ENCODE measurements at places on chromosomes 5 and 9. TPM values are rescaled to one million over a fixed set of nuclear protein-coding genes. Genes with fewer than 3 reads are reported as not detected.
A peak's percentile ranks its signal among the peaks of the same experiment; 100 is the strongest.

The KIF27 gene
- 4.7 TPM for total RNA-seq

The PGGT1B gene
- total RNA-seq = 72.6 TPM

The GRIN3A gene
- 1.2 TPM for total RNA-seq

The SPINK4 gene
- total RNA-seq = 13.2 TPM

The AHRR gene
- total RNA-seq = 2.0 TPM

The WASHC1 gene
- 21.7 TPM for total RNA-seq

The CDX1 gene
- total RNA-seq = 140 TPM

The PCDHGC4 gene
- total RNA-seq = 1.6 TPM

The PCA3 gene
- not detected for total RNA-seq

The C5orf22 gene
- total RNA-seq = 26.7 TPM

The IFNA21 gene
- total RNA-seq = not detected

DNA sequence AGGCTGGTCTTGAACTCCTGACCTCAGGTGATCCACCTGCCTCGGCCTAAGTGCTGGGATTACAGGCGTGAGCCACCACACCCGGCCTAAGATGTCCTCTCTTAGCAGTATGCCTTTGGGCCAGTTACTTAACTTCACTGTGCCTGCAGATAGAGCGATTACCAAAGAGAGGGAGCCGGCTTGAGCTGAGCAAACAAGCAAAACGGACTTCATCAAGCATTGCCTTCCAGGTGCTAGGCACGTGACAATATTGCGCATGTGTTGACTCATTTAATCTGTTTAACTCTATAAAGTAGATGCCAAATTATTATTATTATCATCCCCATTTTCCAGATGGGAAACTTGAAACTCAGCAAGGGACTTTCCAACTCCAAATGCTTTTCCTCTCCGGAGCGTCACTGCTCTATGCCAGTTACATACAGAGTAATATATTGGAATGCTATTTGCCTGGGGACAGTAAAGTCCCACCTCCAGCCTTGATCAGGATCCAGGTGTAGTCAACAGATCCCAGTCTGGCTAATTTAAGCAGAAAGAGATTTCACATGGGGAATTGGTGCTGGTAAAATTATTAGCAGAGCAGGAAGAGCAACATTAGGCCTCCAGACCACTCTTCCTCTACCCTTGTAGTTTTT, 5.6 kb upstream of the C9orf152 start:
- DNase-seq = no peak

- DNase-seq = no peak
Measured at GRCh38 chr9:17757816-17758215, 178.9 kb downstream of the SH3GL2 start.

DNA sequence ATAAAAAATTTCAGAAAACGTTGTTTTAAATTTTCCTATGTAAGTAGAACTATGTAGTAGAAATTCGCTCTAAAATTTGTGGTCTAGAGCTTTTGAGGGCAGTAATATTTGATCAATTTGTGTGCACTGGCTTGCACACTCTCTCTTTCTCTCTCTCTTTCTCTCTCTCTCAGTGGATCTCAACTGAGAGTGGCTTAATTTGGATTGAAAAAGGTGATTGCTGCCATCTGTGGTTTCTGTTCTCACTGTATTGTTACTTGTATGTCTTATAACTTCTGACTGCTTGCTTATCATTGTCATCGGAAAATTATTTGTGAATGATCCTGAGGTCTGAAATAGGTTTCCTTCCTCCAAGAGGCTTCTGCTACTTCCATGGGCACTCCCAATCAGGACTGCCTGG, 368.2 kb downstream of the KCTD16 start:
- DNase-seq = no peak

DNA sequence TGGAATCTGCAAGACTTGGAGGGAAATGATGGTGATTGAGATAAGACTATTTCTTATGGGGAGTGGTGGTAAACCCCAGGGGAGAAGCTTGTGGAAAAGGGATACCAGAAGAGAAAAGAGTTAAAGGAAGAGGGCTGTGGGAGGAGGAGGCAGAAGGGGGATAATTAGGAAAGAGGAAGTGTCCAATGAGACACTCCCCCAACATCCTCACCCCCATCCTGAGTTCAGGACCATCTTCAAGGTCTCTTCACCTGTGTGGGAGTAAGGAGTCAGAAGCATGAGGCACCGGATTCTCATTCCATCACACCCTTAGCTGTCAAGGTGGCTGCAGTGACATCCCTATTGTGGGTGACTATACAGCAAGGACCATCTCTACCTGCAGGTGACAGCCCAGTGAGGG, 106.6 kb upstream of the POC5 start:
- no peak for DNase-seq

DNA sequence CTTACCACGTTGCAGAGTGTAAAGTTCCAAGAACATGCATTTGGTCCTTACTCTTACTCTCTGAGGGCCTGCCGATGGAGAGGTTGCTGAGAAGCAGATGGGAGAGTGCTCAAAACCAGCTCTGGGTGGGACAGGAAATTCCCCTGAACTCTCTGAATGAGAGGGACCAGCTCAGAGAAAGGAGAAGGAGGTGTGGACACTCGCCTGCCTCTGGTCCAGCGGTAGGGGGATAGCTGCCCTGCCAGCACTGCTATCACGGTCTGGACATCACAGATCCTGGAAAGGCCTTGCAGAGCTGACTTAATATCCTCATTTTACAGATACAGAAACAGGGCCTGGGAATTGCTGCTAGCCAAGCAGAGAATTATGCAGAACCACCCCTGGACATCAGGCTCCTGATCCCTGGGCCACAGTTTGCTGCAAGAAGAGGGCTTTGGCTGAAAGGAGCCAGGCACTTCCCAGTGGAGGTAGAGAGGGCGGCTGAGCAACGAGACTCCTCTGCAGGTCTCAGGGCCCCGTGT, 4.9 kb downstream of the TRAF1 start:
- no peak for DNase-seq

DNA sequence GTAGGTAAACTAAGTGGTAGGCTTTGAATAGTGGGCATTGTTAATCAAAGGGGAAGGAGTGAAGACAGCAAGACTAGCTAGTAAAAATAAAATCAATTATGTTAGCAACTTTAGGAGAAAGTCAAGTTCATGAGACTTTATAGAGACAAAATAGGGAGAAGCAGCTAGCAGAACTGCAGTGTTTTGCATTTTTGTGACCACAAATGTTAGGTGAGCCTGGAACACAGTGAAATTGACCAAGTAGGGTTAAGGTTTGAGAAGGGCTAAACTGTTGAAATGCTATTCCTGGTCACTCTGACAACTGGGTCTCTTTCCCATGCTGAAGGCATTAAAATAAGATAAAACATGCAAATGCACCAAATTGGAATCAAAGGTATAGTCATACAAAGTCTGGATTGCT, 13.0 kb downstream of the SEC61B start:
- no peak for DNase-seq

- no peak for DNase-seq
Measured at GRCh38 chr5:168342151-168342825, 50.8 kb downstream of the WWC1 start.

DNA sequence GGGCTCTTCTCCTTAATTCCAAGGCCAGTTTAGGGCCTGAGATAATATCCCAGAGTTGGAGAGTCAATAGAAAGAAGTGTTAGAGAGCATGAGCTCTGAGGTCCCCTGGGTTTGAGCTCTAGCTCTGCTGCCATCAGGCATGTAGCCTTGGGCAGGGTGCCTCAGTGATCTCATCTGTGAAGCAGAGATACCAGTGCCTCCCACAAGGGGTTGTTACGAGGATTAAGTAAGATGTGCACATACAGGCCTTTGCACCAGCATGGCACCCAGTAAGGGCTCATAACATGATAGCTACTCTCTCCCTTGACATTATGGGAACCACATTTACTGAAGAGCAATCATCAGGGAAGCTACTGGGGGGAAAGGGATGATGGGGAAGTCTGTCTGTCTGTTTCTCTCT, 265.7 kb downstream of the HSPA4 start:
- DNase-seq = no peak

DNA sequence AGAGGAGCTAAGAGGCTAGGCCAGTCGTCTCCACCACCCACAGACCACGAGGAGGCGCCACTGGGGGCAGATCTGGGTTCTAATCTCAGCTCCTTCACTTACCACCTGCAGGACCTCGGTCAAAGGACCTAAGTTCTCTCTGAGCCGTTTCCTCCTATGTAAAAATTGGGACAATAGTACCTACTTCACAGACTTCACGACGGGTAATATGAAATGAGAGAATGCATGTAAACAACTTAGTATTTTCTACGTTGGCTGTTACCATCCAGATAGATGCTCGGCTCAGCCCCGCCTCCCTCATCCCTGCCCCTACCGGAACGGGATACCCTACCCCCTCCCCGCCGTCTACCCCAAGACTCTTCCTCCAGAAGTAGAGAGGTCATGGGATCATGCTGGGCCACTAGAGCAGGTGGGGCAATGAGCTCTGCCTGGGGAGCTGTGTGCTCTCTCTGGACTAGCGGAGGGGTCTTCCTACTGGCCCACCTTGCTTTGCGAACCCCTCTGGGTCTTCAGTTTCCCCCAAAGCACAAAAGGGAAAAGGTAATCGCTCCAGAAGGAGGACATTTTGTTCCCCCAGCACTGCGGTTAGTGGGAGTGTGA, 541 bp downstream of the GNPDA1 start:
- peak; percentile 64 for DNase-seq

DNA sequence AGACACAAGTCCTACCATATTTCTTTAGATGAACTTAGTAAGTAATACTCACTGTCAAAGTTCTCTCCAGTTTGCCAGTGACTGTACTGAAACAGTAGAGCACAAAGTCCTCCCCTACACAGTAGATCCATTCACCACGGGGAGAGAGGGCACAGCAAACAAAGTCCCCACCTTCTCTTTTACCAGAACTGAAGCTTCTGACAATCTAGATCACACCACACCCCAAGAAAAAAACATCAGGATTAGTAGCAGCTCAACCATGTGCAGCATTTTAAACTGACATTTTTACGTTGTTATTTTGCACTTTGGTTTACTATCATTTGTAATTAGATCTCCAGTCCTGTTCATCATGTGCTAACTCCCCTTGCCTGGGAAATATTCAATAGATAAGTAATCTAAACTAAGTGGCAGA, 23.0 kb downstream of the DNAJA1 start:
- no peak for DNase-seq

DNA sequence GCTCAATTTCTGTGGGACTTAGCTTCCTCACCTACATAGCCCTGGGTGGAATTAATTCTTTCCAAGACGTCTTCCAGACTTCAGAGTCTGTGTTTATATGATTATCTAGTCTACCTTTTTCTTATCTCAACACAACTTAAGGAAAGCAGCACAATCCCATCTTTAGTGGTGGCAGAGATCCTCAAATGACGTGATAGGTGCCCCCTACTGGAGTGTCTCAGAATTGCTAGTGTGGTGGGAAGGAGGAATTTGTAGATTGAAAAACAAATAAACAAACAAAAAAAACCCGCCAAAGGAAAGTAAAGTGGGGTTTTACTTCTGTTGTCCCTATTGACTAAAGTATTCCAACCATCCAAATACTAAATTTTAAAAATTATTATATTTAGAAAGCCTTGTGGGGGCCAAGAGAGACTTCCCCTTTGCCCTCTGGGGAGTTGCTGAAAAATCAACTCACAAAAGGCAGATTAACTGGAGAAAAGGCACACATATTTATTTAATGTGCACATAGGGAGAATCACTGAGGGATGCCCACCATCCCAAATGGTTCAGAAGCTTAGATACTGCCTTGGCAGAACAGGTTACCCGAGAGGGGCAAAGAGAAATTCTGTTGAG, 283.3 kb downstream of the TMEM167A start:
- no peak for DNase-seq

- no peak for DNase-seq
Measured at GRCh38 chr9:70259512-70259802, 679 bp downstream of the SMC5 start.

- DNase-seq = no peak
Measured at GRCh38 chr9:135423725-135424124, 55.9 kb upstream of the PPP1R26 start.

GRCh38 chr9:18601956-18602355, 128.0 kb downstream of the ADAMTSL1 start:
- no peak for DNase-seq

DNA sequence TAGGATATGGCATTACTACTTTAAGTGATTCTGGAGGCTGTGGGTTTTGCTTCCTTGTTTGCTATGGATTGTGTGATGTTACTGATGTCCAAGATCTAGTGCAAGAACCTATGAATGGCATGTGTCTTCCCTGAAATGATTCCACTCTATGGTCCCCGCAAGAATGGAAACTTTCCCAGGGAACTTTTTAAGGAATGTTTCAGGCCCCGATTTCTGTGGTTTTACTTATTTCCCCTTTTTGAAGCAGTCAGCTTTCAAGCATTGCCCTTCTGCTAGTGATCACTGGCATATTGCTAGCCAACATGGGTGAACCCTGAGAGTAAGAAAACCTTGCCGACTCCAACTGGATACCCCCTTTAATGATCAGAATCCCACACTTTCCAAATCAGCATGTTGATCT, 26.6 kb upstream of the CD180 start:
- DNase-seq = no peak

GRCh38 chr5:112064956-112065355, 308.0 kb upstream of the NREP start:
- no peak for DNase-seq

DNA sequence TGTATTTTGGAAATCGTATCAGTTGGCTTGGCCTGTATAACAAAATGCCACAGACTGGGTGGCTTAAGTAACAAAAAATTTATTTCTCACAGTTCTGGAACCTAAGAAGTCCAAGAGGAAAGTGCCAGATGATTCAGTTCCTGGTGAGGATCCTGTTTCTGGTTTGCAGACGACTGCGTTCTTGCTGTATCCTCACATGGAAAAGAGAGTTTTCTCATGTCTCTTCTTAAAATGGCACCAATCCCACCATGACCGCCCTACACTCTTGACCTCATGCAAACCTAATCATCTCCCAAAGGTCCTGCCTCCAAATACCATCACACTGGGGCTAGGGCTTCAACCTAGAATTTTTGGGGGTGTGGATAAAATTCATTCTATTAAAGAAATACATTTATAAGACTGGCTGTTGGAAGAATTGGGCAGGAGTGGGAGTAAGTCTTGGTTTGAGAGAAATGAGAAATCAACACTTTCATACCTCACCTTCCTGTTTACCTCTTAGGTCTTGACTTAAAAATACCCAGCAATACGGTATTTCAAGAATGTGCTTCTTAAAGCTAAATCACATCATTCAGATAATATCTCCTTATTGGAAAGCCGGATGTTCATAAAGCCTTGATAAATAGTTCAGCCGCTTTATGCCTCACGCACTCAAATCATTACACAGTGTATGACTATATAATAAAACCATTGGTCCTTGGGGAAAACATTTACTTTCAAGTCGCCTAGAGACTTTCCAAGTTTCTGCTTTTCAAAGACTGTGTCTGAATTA, 28.7 kb downstream of the PTTG1 start:
- no peak for DNase-seq

DNA sequence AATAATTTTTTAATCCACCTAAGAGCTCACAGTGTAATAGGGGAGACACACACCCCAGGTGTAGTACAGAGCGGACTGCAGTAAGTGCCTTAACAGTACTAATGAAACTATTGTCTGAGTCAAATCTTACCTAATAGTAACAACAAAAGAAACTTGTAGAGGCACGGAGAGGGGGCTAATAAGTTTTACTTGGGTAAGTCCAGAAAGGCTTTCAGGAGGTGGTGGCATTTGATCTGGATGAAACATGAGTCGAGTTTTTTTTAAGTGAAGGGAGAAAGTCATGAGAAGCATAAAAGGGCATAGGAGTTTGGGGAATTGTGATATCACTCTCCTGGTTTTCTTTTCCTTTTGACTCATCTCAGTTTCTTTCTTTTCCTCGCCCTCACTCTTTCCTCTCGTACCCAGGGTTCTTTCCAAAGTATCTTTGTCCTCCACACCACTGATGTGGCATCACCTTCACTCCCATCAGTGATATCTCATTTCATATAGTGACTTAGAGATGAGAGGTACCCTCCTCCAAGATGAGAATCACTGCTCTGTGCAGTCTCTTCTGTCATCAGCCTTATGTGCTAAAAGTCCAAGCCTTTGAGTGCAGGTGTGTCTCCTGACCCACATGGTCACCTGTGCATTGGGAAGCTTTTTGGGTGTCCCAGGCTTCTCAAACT, 2.0 kb downstream of the CTNNA1 start:
- no peak for DNase-seq
